GOT3 (cell line): ENCODE measurements at places on chromosomes 1 and 21.

- DNase-seq, result no peak
Measured at GRCh38 chr1:41875487-41875886, 43.2 kb downstream of the HIVEP3 start.

DNA sequence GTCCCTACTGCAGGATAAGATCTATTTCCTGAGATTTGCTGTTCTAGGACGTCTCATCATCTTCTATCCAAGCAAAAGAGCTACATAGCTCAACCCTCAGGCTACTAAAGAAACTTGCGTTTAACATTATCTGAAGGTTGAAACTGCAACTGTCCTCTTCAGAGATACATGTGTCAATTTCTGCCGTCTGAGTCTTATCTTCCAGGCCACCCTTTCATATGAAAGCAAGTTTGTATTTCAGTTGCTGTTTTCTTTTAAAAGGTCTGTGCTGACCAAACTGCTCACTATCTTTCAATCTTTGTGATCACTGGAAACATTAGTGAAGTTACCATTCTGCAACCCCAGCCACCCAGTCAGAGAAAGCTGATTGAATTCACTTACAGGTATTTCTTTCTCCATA, 108.6 kb upstream of the RAB3GAP2 start:
- DNase-seq, result no peak

GRCh38 chr1:150484861-150485260, 2.4 kb upstream of the TARS2 start:
- no peak for DNase-seq

GRCh38 chr1:168637350-168637991, 61.1 kb downstream of the XCL1 start:
- DNase-seq, result no peak

DNA sequence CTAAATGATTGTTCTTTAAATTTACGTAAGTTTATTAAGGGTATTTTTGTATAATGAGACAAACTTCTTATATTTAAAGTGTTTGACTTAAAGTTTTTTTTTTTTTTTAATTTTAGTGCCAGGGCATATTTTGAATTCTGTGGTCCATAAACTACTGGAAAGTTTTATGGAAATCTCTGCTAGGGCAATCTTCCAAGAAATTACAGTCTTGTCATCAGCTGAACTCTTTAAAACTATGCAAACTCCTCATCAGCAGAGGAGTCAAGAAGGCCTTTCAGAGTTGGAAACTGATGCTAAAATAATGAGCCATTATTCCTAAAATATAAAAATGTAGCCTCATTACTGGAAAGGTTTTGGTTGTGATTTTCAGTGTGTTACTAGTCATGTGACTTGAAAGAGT, 1201.9 kb downstream of the BRINP3 start:
- no peak for DNase-seq

DNA sequence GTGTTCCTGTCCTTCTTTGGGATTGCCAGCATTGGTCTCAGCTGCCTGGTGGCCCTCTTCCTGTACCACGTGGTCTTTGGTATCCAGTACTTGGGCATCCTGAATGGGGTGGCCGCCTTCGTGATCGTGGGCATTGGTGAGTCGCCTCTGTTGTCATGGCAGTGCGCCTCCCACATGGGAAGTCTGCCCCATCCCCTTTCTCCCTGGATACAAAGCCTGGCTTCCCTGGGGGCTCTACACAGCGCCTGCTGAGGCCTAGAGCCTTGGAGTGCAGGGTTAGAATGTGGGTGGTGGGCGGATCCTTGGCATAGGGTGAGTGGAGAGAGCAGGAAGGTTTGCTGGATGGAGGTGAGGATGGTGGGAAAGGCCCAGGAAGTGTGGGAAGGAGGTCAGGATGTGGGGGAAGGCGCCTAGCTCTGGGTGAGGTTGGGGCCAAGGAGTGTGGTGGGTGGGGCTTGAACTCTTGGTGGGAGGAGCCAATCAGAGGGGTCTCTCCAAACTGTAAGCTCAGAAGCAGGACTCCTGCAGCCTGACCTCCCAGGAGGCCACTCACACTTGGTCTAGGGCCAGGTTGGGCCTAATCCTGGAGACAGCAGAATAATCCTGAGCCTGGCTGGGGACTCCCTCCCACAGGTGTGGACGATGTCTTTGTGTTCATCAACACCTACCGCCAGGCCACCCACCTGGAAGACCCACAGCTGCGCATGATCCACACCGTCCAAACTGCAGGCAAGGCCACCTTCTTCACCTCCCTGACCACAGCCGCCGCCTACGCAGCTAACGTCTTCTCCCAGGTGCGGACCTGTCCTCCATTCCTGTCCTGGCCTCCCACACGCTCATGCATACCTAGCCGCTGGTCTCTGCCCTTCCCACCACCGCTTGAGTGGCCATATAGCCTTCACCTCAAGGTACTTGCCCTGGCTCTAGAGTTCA, 36.7 kb downstream of the DISP3 start:
- DNase-seq, result no peak

DNA sequence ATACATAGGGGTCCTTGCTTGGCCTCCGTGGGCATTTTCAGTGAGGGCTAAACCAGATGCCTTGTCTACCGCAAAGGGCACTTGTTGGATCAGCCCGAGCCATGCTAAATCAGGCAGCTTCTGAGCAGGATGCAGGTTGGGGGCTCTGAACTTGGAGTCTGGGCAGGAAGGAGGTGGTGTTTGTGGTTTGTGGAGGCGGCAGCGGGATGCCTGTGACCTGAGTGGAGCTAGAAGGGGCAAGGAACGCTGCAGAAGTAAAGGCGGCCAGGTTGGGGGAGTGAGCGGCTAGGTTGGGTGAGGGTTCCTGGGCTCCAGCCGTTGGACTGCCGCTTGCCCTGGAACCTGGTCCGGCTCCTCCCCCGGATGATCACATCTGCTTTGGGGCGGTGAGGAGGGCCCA, 183.9 kb downstream of the CAMTA1 start:
- no peak for DNase-seq

GRCh38 chr1:77342745-77343144, 60.9 kb downstream of the AK5 start:
- DNase-seq, result no peak

DNA sequence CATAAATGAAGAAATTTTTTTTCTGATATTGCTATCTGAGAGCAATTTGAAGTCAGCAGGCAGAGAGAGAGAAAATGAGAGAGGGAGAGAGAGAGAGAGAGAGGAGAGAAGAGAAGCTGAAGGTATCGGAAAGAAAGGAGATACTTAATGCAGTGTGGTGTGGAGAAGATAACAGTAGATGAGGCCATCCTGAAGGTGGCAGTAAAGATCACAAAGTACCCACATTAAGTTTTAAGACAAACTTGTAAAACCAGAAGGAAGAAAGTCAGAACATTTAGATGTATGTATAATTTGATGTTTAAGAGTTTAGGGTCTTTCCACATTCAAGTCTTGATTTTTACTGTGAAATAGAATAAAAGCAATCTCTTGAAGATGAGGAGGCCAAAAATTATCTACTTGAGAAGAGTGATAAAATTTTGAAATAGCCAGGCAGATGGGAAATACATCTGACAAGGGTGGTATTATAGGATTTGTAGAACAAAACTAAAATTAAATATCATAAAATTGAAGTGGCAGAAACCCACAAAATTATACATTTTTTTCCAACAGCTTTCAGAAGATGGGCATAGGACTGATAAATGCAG, 1753.4 kb downstream of the MRPL39 start:
- DNase-seq, result no peak

DNA sequence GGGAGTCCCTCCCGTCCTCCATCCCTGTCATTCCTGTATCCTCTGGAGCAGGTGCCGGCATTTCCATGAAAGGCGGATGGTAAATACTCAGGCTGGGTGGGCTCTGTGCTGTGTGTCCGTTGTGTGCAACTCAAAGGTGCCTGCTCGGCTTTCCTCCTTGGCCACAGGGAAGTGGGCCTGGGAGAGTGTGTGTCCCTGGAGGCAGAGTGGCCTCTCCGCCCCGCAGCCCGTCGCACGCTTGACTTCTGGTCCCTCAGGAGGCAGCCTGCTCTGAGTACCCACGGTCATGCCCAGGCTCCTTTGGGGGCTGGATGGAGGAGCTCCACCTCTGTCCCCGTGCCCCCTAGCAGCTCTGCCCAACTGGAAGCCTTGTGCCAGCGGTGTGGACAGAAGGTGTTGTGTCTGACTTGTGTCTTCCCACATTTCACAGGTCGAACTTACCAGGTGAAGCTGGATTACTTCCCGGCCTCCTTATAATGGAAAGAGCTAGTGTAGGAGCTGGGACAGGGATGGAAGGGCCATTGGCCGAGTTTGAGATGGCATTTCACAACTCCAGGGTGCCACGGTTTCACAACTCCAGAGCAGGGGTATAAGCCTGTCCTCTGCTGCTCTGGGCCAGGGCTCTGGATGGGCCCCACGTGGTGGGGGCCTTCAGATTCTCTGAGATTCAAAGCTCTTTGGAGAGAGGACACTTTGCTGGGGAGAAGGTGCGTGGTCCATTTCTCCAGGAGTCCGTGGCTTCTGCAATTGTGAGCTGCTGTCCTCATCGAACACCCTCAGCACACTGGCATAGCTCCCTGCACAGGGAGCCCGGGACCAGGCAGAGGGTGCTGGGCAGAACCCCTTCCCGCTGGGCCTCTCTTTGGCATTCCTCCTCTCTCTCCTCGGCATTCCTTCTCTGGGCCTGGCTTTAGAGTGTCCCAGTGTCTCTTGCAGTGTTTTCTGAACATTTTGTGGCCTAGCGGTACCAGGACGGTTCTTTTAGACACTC, 152.7 kb upstream of the COL6A1 start:
- DNase-seq, result no peak

DNA sequence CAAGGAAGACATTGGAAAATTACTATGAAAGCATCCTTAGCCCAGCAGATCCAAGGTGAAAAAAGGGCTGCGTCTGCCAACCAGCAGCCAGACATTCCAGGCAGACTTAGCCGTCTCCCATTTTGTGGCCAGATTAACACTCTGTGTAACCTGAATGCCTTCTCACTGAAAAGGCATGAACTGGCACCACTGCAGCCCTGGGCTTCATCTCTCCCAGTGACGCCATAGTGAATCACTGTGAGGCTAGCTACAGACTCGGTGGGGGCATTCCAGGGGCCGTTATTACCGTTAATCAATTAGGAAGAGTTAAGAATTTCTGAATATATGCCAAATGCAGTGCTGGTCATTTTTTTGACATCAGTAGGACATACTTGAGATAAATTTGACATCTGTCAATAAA, 627.4 kb downstream of the LMO4 start:
- DNase-seq, result no peak

DNA sequence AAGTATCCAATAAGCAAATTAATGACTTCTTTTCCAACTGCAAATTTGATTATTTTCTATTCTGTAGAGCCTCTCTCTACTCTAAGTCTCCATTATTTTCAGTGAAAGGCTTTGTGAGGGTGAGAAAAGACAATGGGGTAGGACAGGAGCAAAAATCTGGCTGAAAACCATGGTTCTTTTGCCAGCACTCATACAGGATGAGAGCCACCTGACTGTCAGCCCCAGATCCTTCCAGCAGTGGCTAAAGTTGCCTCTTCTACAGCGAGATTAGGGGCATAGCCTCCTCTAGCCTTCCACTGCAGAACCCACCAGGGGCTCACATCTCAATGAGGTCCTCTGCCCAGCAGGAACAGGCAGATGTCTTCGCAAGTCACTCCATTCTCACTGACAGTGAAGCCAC, 23.7 kb downstream of the NMNAT2 start:
- no peak for DNase-seq

DNA sequence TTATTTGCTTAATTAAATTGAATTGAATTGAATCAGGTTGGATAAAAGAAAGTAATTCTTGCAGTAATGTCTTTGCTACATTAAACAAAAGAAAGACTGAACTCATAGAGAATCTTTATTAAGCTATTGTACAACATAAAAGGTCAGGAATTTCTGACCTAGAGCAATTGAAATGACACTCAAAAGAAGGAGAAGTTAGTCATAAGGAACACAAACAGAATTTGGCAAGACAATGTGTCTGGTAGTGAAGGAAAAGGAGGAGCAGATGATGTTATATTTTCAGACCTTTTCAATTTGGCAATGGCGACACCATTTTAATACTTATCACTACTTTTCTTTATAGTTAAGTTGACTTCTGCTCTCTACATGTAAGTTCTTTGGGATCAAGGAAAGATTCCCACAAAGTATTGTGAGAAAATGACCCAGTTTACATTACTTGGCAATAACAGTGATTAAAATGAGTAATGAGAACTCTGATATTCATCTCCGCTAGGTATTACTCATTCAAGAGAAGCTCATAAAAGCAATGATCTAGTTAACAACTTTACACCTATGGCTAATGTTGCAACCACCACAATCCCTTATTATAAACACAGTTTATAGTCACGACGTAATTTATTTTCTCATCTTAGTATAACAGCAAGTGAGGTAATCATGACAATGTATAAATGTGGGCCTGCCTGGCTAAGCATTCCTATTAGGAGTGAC, 14.7 kb upstream of the KRTAP21-1 start:
- no peak for DNase-seq

GRCh38 chr21:16605597-16605996, 875.8 kb downstream of the USP25 start:
- no peak for DNase-seq

DNA sequence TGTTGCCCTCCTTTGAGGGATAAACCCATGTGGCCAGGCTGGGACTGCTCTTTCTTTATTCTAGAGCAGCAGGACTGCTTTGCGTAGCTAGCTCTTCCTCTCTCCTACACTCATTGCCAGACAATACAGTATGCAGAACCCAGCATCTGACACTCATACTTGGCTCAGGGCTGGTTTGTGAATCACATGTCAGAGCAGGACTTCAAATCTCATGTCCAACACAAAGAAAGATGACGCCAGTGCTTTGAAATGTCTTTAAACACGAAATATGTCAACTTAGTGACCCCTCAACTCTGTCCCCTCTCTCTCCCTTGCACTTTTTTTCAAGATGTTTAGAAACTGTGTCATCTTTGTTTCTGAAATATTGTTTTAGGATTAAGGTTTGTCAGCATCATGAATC, 135.0 kb downstream of the TGFB2 start:
- DNase-seq, result no peak
